ENCODE measurements at places on chromosomes 16 and 17.
A peak's percentile ranks its signal among the peaks of the same experiment; 100 is the strongest.

DNA sequence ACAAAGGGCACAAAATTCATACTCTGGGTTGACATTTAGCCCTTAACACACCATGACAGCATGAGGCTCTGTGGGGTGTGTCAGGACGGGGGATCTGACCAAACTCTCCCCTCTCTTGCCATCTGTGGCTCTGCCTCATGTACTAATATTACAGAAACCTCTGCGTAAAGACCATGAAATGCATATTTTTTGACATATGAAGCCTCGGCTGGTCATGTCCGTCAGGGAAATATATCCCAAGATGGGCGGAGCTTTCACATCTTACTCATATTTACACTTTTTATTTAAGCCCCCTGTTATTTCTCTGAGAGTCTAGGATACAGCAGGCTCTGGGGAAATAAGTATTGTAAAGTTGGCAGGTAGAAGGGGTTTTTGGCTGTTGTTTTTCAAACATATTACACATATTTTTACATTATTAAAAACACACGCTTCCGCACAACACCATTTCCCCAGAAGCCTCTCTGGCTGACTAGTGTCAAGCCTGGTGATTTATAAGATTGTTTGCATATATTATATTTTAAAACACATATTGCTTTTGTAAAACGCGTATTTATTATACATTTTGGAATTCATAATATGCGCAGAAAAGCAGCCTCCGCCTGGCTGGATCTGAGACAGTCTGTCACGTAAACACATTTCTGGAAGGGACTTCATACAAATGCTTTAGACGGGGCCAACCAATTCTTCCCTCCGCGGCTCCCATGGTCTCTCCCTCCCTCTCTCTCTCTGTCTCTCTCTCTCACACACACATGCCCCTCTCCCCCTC, 237.7 kb upstream of the ZFHX3 start:
- H3K27ac ChIP-seq: no peak overlapping the region
- DNase-seq: no peak
- no peak overlapping the region for H3K4me3 ChIP-seq
- no peaks in the 10 kb centered on the region for H3K36me3 ChIP-seq
- no peaks in the 10 kb centered on the region for H3K27me3 ChIP-seq

GRCh38 chr17:36535669-36536081, 888 bp downstream of the PIGW start:
- H3K27ac ChIP-seq: peak overlapping the region; percentile 99
- H3K27me3 ChIP-seq: no peaks in the 10 kb centered on the region
- H3K36me3 ChIP-seq: peaks cover 18% of the 10 kb centered on the region
- H3K4me3 ChIP-seq: peak overlapping the region; percentile 77
- H3K4me1 ChIP-seq: peaks cover 19% of the 10 kb centered on the region
- DNase-seq: no peak

GRCh38 chr17:61076621-61077031, 323.0 kb upstream of the TBX2 start:
- peaks cover 12% of the 10 kb centered on the region for H3K36me3 ChIP-seq
- no peak overlapping the region for H3K27ac ChIP-seq
- H3K4me3 ChIP-seq: no peak overlapping the region
- DNase-seq: no peak

- H3K4me1 ChIP-seq: peaks cover 30% of the 10 kb centered on the region
- H3K27ac ChIP-seq: no peak overlapping the region
- no peak overlapping the region for H3K4me3 ChIP-seq
- no peaks in the 10 kb centered on the region for H3K36me3 ChIP-seq
These were observed 200.2 kb downstream of the RBFOX3 start for GRCh38 chr17:79410681-79411080.

- H3K4me1 ChIP-seq: no peaks in the 10 kb centered on the region
- H3K27me3 ChIP-seq: no peaks in the 10 kb centered on the region
- no peak overlapping the region for H3K27ac ChIP-seq
- no peak for DNase-seq
- no peaks in the 10 kb centered on the region for H3K36me3 ChIP-seq
- H3K4me3 ChIP-seq: no peak overlapping the region
These were observed 1735.9 kb downstream of the TP53TG3F start for GRCh38 chr16:35195173-35195863.
